ENCODE measurements at places on chromosomes 5 and 9.

GRCh38 chr9:71368157-71368556 is 246.7 kb upstream of the TRPM3 start:
- no peak for DNase-seq

GRCh38 chr9:95644377-95644776 is 127.6 kb upstream of the PTCH1 start:
- DNase-seq, result no peak

- DNase-seq, result no peak
Measured at GRCh38 chr5:152595405-152595804, 190.3 kb upstream of the NMUR2 start.

GRCh38 chr9:33375841-33376321 is 26.5 kb downstream of the AQP7 start:
- no peak for DNase-seq

GRCh38 chr5:3852161-3852916 is 256.7 kb downstream of the IRX1 start:
- no peak for DNase-seq

- DNase-seq, result no peak
Measured at GRCh38 chr5:72248410-72248981, 71.5 kb downstream of the MRPS27 start.

- DNase-seq, result no peak
Measured at GRCh38 chr5:100424017-100424416, 111.2 kb upstream of the FAM174A start.

- DNase-seq, result no peak
Measured at GRCh38 chr5:75716715-75717081, 539 bp downstream of the POC5 start.

GRCh38 chr5:177547736-177548135 is 6.6 kb downstream of the FAM193B start:
- DNase-seq, result no peak

DNA sequence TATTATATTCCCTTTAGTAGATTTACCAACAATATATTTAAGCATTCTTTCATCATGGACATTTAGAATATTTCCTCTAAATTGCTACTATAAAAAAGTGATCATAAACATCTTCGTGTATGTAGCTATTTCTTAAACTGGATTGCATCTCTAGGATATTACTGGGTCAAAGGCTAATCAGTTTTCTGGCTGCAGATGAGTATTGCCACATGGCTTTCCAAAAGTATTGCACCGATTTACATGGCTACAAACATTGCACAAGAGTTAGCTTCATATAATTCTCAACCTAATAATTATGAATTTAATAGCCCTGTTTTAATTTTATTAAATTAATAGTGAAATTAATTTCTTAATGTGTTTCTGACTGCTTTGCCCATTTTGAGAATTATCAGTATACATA is 183.4 kb downstream of the DMRT2 start:
- DNase-seq, result no peak

- no peak for DNase-seq
Measured at GRCh38 chr5:145203193-145203592, 631.9 kb downstream of the PRELID2 start.

DNA sequence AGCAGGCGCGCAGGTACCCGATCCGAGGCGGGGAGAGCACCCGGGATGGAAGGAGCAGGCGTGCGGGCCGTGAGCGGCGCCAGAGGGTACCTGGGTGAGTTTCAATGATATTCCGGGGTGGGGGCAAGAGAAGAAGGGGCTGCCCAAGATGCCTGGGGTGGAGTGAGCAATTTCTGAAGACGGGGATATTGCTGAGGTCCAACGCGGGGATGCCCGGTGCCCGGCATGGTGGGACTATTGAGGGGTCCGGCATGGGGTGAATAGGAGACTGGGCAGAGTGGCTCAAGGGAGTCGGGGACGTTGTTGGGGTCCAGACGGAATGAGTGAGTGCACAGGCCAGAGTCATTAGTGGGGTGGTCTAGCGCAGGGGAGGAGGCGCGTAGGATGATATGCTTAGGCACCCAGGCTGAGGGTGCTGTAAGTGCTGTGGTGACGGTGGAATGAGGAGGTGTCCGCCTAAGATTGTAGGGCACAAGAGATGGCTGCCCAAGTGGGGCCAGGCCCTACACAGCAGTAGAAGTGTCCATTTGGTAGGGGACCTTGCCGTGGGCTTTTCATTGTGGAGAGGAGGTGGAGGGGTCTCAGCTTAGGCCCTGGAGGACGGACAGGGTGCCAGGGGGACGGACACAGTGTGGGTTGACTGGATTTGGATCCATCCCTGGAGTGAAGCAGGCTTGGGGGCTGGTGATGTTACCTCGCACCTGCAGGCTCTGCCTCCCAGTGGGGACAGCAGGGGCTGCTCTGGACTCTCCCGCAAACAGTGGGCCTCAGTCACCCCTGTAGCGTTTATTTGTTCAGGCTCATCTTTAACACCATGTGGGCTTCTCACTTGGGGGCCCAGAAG is 719 bp downstream of the MIGA2 start:
- DNase-seq, result no peak

DNA sequence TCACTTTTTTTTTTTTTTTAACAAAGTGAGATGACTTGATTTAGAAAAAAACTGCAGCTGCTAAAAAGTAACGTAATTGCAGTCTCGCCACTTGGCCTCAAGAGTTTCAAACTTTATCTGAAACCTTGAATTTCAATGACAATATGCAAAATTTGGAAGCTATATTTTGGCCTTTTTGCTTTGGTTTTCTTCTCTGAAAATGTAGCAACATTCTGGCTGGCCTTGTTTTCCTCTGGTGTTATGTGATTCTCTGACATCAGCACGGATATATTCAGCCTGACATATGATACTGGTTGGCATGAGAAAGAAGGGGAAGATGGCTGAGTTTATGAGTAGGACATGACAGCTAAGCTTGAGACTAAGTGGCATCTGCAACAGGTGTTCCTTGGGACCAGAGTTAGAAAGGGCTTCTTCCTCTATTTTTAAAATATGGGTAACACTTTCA is 136.5 kb downstream of the MEF2C start:
- no peak for DNase-seq

- DNase-seq, result no peak
Measured at GRCh38 chr5:151820271-151820670, 48.5 kb downstream of the G3BP1 start.

GRCh38 chr9:9730174-9730573 is 882.6 kb downstream of the PTPRD start:
- no peak for DNase-seq

- DNase-seq, result no peak
Measured at GRCh38 chr5:83281176-83281575, 190.4 kb upstream of the VCAN start.

GRCh38 chr5:134224888-134225779 is 739 bp downstream of the PPP2CA start:
- peak; percentile 39 for DNase-seq

DNA sequence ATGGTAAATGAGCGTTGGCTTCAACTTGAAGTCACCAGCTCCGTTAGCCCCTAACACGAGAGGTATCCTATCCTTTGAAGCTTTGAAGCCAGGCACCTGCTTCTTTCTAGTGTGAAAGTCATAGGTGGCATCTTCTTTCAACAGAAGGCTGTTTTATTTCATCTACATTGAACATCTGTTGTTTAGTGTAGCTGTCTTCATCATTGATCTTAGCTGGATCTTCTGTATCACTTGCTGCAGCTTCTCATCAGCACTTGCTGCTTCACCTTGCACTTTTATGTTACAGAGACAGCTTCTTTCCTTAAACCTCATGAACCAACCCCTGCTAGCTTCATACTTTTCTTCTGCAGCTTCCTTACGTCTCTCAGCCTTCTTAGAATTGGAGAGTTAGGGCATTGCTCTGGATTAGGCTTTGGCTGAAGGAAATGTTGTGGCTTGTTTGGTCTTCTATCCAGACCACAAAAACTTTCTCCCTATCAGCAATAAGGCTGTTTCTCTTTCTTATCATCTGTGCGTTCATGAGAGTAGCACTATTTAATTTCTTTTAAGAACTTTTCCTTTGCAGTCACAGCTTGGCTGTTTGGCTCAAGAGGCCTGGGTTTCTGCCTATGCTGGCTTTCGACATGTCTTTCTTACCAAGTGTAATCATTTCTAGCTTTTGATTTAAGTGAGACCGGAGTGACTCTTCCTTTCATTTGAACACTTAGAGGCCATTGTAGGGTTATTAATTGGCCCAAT is 47.2 kb downstream of the PCSK5 start:
- DNase-seq, result no peak

DNA sequence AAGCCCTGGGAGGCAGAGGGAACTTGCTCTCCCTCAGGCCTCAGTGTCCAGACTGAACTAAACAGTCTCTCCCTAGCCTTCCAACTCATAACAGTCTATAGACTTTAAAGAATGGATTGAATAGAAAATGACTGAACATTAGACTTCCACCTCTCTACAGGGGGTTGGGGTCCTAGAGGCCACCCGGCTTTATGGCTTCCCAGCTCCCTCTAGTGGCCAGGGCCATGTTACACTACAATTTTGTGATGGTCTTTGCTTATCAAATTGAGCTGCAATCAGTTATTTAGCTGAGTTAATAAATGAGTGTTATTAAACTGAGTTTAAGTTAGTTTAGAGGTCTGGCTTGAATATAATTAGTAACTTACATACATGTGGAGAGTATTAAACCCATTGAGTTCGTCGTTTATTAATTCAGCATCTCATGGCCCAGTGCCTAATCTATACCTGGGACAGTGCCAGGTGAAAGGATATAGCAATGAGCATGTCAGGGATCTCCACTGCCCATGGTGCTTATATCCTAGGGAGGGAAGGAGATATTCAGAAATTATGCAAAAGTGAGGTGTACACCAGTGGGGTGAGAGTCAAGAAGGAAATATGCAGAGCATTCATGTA is 105.2 kb downstream of the SH3TC2 start:
- DNase-seq, result no peak

GRCh38 chr5:121979691-121980090 is 17.9 kb downstream of the SRFBP1 start:
- no peak for DNase-seq

- no peak for DNase-seq
Measured at GRCh38 chr9:126532019-126532462, 81.7 kb upstream of the LMX1B start.

DNA sequence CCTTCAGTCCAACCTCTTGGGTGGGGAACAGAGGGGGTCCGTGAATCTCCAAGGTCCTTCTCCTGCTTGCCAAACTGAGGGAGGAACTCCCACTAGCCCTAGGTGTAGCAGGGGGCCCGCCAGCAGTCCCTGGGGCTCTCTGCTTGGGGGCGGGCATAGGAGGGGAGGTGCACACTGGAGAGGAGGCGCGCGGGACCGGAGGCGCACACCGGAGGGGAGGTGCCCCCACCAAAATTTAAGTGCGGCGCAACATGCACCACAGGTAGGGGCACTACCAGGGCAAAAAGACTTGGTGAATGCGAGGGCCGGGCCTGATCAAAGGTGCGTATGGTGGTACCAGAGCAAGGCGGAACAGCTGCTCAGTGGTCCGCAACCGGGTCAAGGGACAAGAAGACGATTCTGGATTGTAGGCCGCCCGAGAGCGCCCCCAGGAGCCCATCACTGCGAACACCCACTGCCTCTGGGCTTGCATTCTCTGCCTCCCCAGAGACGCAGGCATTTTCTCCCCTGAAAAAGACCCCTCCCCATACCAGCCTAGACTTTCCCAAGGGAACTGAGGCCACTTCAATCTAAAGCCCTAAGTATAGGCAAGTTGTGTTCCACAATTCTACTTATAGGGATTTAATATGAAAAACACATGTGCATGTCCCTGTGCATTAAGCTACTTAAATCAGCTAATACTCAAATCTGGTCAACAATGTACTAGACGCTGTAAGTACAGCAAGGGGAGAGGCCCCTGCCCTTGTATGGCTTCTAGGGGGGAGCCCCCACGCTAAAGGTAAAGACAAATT is 50.6 kb downstream of the TGFBI start:
- DNase-seq, result no peak

GRCh38 chr9:3006851-3007250 is 163.0 kb upstream of the PUM3 start:
- DNase-seq, result no peak

DNA sequence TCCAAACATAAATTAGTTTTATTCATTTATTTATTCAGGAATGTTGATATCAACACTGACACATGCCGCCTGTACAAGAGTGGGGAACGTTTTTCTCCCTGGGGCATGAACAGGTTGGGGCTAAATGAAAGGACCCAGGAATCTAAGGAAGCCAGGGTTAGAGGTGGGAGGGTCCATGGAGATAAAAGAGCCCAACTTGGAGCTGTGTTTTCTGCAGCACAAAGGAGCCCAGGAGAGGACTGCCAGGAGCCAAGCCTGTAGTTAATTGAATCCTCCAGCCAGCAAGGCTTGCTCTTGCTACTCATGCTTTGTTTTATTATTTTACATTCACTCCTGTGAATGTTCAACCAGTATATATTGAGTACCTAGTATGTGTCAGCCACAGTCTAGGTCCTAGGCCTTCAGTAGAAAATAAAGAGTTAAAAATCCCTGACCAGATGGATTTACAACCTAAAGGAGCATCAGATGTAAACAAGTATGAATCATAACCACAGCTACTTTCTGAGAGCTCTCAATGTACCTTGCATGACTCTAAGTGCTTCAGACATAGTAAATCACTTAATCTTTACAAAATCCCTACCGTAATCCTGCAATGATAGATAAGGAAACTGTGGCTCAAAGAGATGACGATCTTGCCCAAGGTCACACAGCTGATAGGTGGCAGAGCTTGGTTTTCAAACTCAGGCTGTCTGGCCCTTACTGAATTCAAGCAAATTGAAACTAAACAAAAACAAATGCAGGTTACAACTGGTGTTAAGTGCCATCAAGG is 69.8 kb downstream of the ASTN2 start:
- DNase-seq, result no peak

- no peak for DNase-seq
Measured at GRCh38 chr5:39638813-39639212, 214.0 kb upstream of the DAB2 start.

DNA sequence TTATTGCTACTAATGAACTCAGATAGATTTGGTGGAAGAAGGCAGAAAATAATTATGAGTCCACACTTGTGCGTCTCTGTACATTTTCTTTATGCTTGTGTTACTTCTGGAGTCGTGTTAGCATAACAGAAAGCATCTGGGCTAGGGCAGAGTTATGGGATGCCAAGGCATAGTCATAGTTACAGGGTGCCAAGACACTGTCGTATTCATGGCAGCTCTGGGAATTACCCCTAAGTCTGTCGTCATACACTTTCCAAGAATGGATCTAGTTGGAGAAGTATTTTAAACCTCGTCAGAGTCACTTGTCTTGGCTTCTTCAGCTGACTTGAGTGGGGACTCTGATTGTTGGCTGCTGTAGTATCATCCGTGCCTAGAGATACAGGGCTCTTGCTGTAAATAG is 27.7 kb downstream of the CAMK4 start:
- DNase-seq, result no peak

GRCh38 chr5:159330131-159330800 is at the start of gene IL12B:
TSS of gene IL12B (minus strand) at chr5:159330487. CDS start at chr5:159326782, 3,705 bp downstream.
- no peak for DNase-seq

GRCh38 chr9:129078691-129079503 is 2.0 kb upstream of the DOLPP1 start:
- DNase-seq, result no peak
